Ascending aorta (tissue), 2 donors: ENCODE measurements at places on chromosomes 11 and 22. TPM values are rescaled to one million over a fixed set of nuclear protein-coding genes. Genes with fewer than 3 reads are reported as not detected.

GRCh38 chr11:18209058-18209457 lies 27.5 kb downstream of the SAA4 start:
- H3K27me3 ChIP-seq: no peaks in the 10 kb centered on the region
- no peaks in the 10 kb centered on the region for H3K4me1 ChIP-seq
- no peak overlapping the region for H3K4me3 ChIP-seq
- H3K27ac ChIP-seq: no peak overlapping the region

GRCh38 chr11:80899381-80899780 lies 1458.6 kb upstream of the TENM4 start:
- DNase-seq: no peak
- no peak overlapping the region for H3K27ac ChIP-seq
- no peaks in the 10 kb centered on the region for H3K27me3 ChIP-seq
- no peaks in the 10 kb centered on the region for H3K4me1 ChIP-seq

Gene KRTAP5-10
- total RNA-seq: not detected

- no peaks in the 10 kb centered on the region for H3K4me1 ChIP-seq
- H3K36me3 ChIP-seq: no peaks in the 10 kb centered on the region
- H3K4me3 ChIP-seq: no peak overlapping the region
- no peak for DNase-seq
- no peaks in the 10 kb centered on the region for H3K27me3 ChIP-seq
Observed at GRCh38 chr22:16781764-16782329, 43.4 kb downstream of the XKR3 start.

GRCh38 chr11:134533511-134533910 lies 121.5 kb upstream of the B3GAT1 start:
- DNase-seq: no peak
- no peak overlapping the region for H3K27ac ChIP-seq
- no peaks in the 10 kb centered on the region for H3K4me1 ChIP-seq
- H3K36me3 ChIP-seq: no peaks in the 10 kb centered on the region
- H3K27me3 ChIP-seq: no peaks in the 10 kb centered on the region

Gene OR8D1
- not detected for total RNA-seq

DNA sequence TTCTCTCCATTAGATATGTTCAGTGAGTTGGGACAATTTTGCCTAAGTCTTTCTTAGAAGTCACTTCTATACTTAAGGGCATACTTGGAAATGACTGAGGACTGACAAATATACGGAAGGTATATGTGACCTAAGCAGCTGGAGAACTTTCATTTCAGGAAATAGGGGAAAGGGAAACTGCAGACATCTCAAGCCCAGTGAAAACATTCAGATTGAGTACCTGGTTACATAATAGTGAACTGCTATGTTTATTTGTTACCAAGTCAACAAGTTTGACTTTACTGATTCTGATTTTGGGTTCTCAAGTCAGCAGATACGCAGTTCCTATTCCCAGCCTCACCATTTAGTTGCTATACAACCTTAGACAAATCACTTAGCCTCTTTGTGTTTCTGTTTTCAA lies 1173.9 kb downstream of the LRRC4C start:
- no peak overlapping the region for H3K27ac ChIP-seq
- no peaks in the 10 kb centered on the region for H3K4me1 ChIP-seq
- H3K36me3 ChIP-seq: no peaks in the 10 kb centered on the region
- H3K4me3 ChIP-seq: no peak overlapping the region
- H3K27me3 ChIP-seq: no peaks in the 10 kb centered on the region
- DNase-seq: no peak

DNA sequence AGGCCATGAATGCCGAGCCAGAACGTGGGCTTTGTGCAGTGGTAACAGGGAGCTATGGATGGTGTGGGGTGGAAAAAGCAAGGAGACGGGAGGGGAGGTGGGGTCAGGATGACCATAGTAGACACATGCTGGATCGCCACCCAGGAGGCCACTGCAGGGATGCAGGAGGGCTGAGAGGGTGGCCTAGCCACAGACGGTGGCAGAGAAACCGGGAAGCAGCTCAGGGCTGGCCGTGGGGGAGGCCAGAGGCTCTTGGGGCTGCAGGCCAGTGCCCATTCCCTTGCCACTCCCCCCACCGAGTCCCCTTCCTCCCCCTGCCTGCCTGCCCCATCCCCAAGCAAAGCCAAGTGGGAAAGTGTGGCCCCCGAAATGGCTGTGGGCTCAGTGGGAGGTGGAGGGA lies 59.1 kb upstream of the TCF20 start:
- no peak for DNase-seq
- H3K36me3 ChIP-seq: no peaks in the 10 kb centered on the region
- no peaks in the 10 kb centered on the region for H3K27me3 ChIP-seq
- H3K4me1 ChIP-seq: no peaks in the 10 kb centered on the region

DNA sequence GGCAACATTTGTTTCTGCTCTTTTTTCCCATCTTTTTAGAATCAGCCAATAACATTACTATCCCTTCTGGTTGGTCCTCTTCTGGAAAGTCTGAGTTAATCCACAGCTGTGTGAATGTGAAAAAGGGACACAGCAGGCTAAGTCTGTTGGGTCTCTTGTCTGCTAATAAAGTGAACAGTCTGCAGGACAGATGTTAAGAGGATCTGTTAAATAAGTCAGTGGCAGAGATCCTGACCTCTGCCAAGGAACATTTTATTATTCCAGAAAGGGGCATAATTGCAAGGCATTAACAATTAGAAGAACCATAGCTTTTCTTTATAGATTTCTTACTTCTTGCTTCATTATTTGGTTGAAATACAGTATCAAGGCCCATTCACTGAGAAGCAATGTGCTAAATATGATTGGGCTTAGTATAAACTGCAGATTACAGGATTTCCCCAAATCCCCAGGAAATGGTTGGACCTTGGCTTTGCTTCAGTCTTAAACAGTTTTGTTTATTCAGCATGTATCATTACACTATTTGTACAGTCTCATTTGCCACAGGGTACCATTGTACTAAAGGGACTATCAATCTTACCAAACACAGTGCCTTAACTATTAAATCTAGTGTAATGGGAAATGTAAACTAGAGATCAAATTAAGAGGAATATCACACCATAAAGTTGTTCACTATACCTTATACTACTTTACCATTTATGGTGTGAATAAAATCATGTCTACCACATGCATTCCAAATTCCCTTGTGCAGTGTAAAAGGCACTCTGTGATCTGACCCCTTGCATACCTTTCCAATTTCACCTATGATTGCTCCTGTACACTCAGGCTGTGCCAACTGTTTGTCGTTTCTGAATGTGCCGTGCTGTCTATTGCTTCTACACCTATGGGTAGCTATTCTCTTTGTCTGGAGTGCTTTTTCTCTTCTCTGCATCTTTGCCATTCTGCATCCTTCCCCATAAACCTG lies 274.0 kb downstream of the SOX6 start:
- H3K4me1 ChIP-seq: no peaks in the 10 kb centered on the region
- no peak for DNase-seq
- H3K27ac ChIP-seq: no peak overlapping the region
- no peaks in the 10 kb centered on the region for H3K27me3 ChIP-seq
- no peak overlapping the region for H3K4me3 ChIP-seq

Gene HIC2
- total RNA-seq: 8.2 TPM

GRCh38 chr11:104148074-104148473 lies 15.9 kb downstream of the PDGFD start:
- no peak overlapping the region for H3K27ac ChIP-seq
- no peak overlapping the region for H3K4me3 ChIP-seq
- peaks cover 3% of the 10 kb centered on the region for H3K4me1 ChIP-seq
- no peaks in the 10 kb centered on the region for H3K27me3 ChIP-seq
- no peak for DNase-seq

DNA sequence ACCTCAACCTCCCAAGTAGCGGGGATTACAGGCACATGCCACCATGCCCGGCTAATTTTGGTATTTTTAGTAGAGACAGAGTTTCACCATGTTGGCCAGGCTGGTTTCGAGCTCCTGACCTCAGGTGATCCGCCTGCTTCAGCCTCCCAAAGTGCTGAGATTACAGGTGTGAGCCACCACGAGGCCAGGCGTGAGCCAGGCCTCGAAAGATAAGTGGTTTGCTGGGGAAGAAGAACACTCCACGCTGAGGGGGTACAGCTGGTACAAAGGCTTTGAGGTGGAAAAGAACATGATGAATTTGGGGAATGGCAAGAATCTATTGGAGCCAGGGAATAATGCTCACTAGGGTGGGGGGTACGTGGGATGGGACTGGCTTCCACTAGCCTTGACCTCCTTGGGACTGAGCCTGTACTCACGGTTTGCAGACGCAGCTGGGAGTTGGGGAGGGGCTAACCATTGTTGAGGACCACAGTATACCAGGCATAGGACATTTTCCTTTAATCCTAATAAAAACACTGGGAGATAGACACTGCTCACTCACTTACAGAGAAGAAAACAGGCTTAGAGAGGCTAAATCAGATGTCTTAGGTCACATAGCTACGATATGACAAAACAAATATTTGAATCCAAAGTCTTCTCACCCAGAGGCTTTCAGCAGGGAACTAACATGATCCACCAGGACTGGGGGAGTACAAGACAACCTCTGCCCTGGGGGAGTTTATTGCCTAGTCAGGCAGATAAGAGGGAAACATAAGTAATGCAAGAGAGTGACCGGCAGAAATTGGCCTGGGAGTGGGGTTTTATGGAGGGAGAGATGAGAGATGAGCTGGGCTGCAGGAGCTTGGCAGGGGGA lies 4.9 kb downstream of the SLCO2B1 start:
- no peaks in the 10 kb centered on the region for H3K36me3 ChIP-seq
- H3K4me1 ChIP-seq: no peaks in the 10 kb centered on the region
- H3K27ac ChIP-seq: no peak overlapping the region
- no peaks in the 10 kb centered on the region for H3K27me3 ChIP-seq
- H3K4me3 ChIP-seq: no peak overlapping the region
- no peak for DNase-seq

DNA sequence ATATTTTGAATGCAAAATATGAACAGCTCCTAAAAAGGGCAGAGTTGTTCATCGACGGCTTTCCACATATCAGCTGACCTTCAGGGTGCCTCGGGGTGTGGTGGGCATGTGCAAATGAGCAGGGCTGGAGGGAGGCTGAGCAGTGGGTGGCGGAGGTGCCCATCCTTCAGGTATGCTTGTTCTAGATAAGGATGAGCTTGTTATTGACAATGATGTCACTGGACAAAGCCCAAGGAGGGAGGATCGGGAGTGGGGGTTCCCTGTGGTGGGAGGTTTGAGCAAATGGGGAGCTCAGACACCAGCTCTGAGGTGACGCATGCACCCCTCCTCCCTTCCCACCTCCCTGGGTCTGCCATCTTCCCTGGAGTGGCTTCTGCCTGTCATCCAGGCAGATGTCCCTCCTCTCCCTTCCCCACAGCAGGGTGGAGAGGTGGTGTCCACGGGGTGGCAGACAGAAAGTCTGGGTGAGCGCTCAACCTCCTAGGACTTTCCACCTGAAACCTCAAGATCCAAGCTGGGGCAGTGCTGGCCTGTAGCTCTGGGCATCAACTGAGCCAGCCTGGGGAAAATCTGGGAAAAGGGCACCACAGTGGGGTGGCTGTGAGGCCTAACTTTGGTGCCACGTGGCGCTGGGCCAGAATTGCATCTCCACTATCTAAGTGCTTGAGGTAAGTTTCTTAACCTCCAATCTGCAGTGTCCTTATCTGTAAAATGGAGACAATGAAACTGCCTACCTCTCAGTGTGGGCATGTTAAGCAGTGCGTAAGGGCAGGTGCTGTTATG lies 106.3 kb upstream of the THY1 start:
- no peak for DNase-seq
- H3K36me3 ChIP-seq: no peaks in the 10 kb centered on the region
- H3K27me3 ChIP-seq: no peaks in the 10 kb centered on the region
- no peaks in the 10 kb centered on the region for H3K4me1 ChIP-seq
- no peak overlapping the region for H3K27ac ChIP-seq

DNA sequence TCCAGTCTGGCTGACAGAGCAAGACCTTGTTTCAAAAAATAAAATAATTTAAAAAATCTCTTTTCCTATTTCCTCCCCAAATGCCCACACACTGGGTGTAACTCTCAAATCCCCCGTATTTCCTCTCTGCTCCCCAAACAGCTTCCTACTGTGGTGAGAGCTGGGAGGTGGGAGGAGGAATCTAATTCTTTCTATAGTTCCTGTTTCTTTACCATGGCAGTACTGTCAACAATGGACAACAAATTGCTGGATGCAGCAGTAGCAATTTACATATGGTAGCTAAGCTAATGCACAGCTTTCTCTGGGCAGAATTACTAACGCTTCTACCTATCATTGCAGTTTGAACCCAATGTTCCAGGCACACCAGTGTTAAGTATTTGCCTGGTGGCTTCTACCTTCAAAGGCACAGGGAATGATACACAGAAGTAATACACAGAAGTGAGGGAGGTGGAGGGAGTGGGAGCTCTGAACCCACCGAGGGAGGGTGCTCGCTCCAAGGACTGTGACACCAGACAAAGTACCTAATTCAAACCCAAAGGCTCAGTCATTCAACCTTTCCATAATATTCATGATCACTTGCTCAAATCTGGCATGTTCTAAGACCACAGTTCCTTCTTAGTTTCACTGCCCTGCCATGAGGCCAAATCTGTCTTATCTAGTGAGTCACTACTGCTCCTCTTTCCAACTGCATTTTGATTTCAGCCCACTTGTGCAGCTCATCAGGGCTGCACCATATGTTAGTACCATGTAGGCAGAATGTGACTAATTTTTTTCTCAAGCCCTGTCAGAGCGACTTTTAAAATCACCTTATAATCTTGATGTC lies 37.9 kb downstream of the CELF1 start:
- no peaks in the 10 kb centered on the region for H3K36me3 ChIP-seq
- H3K4me3 ChIP-seq: no peak overlapping the region
- DNase-seq: no peak
- no peaks in the 10 kb centered on the region for H3K27me3 ChIP-seq

Gene OR2AG1
- not detected for total RNA-seq

GRCh38 chr11:73334384-73335203 lies 26.5 kb downstream of the ARHGEF17 start:
- peak overlapping the region; percentile 89 for H3K27ac ChIP-seq
- H3K4me1 ChIP-seq: peaks cover 42% of the 10 kb centered on the region
- H3K36me3 ChIP-seq: peaks cover 5% of the 10 kb centered on the region
- peak; percentile 92 for DNase-seq

Gene P4HA3
- total RNA-seq: 2.1 TPM

GRCh38 chr11:9899676-9900075 lies 235.8 kb downstream of the SWAP70 start:
- H3K4me1 ChIP-seq: no peaks in the 10 kb centered on the region
- H3K27ac ChIP-seq: no peak overlapping the region
- no peaks in the 10 kb centered on the region for H3K36me3 ChIP-seq
- H3K27me3 ChIP-seq: no peaks in the 10 kb centered on the region
- no peak for DNase-seq
- no peak overlapping the region for H3K4me3 ChIP-seq

- no peaks in the 10 kb centered on the region for H3K4me1 ChIP-seq
- no peaks in the 10 kb centered on the region for H3K27me3 ChIP-seq
- no peak for DNase-seq
- no peak overlapping the region for H3K4me3 ChIP-seq
- H3K27ac ChIP-seq: no peak overlapping the region
Observed at GRCh38 chr11:1785749-1786413, 22.2 kb upstream of the CTSD start.

DNA sequence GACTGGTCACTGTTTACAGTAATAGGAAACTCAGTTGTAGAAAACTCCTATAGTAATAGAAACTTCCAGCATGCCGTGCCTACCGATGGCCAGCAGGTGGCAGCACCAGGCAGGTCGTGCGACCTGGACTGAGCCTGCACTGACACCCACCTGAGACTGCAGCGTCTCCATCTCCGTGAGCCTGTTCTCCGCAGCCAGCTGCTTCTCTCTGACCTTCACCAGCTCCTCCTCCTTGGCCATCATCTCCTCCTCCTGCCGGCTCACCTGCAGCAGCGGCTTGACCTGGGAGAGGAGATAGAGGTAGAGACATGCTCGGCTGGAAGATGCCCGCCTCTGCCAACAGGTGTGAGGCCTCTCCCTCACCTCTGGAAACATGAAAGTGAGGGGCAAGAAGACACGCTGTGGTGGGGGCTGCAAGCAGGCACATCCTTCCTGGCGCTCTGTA lies 48.5 kb downstream of the APOL1 start:
- DNase-seq: peak; percentile 85
- no peak overlapping the region for H3K4me3 ChIP-seq
- H3K4me1 ChIP-seq: no peaks in the 10 kb centered on the region
- H3K27ac ChIP-seq: peak overlapping the region; percentile 35

Gene OR10A2
- not detected for total RNA-seq
